Prostate gland (tissue), 2 donors: ENCODE measurements at places on chromosomes 2 and 18. TPM values are rescaled to one million over a fixed set of nuclear protein-coding genes. Genes with fewer than 3 reads are reported as not detected.

PSME4 gene
- total RNA-seq = 37.0 TPM

CNDP1 gene
- total RNA-seq = not detected

ERICH2 gene
- total RNA-seq = 0.73 TPM

RTP5 gene
- 0.14 TPM for total RNA-seq

NETO1 gene
- total RNA-seq = not detected

KATNAL2 gene
- 11.7 TPM for total RNA-seq

REG3G gene
- total RNA-seq = 52.0 TPM

IL1B gene
- total RNA-seq = not detected

DUSP2 gene
- 5.2 TPM for total RNA-seq

EFR3B gene
- total RNA-seq = 0.14 TPM

CCDC74A gene
- total RNA-seq = 95.5 TPM

HOXD10 gene
- total RNA-seq = 10.4 TPM

BOLL gene
- 13.9 TPM for total RNA-seq

CRYBA2 gene
- not detected for total RNA-seq

KLHL14 gene
- 3.0 TPM for total RNA-seq

GRCh38 chr2:181152226-181152625, 171.8 kb downstream of the UBE2E3 start:
- DNase-seq = no peak

DNA sequence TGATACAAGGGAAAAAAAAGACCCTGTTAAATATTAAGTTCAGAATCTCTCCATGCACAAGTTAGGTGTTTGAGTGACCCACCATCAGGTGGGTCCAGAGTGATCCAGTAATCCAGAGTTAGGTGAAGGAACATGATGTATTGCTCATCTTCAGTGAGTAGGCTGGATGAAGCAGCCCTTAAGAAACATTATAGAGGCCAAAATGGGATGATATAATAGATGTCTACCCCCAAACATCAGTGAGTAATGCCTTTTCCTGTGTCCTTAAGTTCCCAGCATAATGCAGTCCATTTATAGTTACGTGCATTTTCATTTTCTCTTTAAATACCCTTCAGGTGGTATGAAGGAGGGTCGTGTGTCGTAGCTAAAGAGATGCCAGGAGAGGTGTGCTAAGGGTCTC, 89.6 kb downstream of the MAP4K4 start:
- no peak for DNase-seq

DNA sequence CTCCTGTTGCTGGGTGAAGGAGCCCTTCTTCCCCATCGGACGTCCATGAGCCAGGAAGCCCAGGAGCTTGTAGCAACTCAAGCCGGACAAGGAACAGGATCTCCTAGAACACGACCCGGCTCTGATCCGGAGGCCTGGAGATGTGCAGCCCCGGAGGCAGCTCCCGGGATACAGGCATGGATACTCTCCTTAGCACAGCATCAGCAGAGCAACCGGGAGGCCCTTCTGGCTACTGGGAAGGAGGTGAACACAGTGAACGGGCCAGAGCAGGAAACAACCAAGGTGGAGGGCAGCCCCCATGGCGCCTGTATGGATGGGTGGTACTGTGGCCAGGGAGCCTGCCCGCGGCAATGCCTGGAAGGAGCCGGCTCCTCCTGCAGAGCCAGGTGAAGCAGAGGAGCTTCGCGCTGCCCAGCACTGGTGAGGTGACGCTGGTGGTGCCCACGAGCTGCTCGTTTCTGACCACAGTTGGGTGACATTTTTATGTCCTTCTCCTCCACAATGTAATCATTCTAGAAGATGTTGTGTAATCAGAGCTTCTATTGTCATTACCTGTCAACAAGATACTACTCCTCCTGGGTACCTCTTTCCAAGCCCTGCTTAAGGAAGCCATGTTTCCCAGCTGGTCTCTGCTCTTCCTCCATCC, 94.3 kb downstream of the TWIST2 start:
- DNase-seq = no peak

- DNase-seq = peak; percentile 10
Measured at GRCh38 chr2:118056165-118056534, 32.1 kb upstream of the INSIG2 start.

DNA sequence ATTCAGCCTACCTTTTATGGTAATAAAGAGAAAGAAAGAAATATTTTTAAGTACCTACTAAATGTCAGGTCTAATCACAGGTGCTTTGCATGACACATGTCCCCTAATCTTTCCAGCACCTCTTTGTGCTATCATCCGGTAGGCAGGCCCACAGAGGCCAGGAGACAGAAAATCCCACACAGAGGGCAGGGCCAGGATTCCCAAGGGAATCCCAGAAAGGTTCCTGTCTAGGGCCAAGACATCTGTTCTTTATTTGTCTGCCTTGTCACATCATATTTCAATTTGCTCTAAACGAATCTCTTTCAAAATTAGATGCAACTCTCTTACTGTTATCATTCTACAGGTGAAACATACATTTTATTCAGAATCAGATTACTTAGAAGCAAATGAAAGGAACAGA, 676.1 kb upstream of the GYPC start:
- DNase-seq = no peak

DNA sequence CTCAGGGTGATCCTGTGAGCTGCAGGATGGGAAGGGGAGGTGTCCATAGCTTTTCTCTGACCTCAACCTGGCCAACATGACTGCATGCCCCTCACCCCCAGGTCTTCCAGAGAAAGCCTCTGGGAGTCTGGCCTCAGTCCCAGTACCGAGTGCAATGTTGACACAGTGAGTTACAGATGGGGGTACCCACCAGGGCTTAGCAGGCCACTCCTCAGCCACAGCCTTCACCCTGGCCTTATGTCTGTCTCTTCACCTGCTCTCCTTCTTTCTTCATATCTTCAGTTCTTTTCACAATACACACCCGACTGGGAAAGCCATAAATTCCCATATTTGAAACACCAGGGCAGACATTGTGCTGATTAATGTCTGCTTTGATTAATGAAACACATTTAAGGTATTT, 33.5 kb downstream of the AOX1 start:
- no peak for DNase-seq

DNA sequence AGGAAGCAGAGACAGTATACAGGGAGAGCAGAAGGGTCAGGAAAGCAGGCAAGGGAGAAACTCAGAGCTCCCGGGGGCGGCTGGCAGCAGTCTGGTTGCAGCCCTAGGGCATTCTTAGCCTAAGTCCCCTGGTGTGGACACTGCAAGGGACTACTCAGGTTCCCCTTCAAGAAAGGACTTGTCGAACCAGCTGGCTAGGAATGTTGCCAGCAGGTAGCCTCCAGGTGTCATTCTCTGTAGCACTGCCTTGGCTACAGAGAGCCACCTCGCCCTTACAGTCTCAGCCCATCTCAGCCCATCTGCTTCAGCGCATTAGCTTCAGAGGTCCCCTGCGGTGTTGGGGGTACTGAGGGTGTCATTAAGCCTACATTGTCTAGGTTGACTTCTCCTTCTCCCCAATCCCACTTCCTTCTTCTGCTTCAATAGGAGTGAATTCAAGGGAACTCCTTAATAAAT, 11.3 kb upstream of the TMSB10 start:
- no peak for DNase-seq

GRCh38 chr2:54599914-54600313, 123.5 kb upstream of the EML6 start:
- peak; percentile 56 for DNase-seq

GRCh38 chr2:231546014-231546715, 15.9 kb upstream of the NMUR1 start:
- DNase-seq = no peak

DNA sequence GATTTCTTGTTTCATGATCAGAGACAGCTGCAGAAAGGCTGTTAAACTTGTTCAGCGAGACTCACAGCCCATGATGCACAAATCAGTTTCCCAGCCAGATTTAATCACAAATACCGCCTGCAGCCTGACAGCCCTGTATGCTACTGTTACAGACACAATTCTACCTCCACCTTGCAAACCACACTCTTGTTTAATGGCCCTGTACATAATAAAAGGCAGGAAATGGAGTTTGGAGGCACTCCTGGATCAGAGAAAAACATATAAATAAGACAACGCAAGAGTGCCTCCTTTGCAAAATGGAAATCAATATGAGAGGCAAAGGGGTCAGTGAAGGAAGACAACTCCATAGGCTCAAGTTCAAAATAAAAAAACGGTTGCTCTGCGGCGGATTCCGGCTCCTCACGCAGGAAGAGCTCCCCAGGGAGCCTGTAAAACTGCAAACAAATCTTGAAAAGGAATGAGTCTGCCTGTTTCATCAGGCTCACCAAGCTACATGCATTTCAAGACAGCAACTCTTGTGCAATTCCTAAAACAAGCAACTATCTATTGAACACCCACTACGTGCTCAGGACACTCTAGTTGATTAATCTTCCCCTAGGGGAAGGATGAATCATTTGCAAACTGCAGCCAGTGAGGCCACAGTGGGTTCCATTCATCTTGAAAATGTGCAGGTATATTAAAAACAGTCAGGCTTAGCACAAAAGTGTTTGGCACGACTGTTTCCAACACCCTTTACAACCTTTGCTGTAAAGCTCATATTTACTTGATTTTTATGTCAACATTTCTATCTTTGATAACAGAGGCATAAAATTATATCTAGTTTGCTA, 37.5 kb downstream of the TBC1D8 start:
- peak; percentile 87 for DNase-seq

GRCh38 chr2:75130171-75130570, 69.1 kb downstream of the TACR1 start:
- no peak for DNase-seq

DNA sequence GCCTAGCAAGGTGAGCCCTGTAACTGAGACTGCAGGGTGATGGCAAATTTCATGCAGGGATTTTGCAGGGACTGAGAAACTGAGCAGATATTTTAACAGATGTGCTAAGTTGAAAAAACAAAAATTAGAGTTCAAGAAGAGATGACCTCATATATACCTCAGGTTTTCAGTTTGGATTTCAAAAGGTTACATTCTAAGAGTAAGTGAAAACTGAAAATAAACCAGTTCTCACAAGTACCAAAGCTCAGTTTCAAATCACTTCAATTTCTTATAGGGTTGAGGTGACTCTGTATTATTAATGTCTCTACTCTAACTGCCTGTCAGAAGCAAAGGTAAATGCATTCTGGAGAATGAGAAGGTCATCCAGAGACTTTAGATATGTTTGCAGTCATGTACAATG, 237.4 kb upstream of the VRK2 start:
- no peak for DNase-seq

DNA sequence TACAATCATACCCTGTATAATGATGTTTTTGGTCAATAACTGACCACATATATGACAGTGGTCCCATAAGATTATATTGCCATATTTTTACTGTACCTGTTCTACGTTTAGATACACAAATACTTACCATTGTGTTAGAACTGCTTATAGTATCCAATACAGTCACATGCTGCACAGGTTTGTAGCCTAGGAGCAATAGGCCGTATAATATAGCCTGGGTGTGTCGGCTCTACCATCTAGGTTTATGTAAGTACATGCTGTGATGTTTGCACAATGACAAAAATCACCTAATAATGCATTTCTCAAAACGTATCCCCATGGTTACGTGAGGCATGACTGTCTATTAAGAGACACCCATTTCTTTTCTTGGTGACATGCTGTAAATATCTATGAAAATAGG, 55.0 kb upstream of the APCDD1 start:
- no peak for DNase-seq

DNA sequence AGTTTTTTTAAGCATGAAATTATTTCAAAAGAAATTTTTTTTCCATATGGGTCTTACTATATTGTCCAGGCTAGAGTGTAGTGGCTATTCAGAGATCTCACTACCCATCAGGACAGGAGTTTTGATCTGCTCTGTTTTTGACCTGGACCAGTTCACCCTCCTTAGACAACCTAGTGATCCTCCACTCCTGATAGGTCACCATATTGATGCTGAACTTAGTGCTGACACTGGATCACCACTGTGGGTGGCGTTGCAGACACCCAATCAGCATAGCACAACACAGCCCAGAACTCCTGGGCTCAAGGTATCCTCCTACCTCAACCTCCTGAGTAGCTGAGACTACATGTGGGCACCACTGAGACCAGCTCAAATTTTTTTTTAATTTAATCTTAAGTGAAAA, 8.2 kb downstream of the OLA1 start:
- no peak for DNase-seq

- DNase-seq = no peak
Measured at GRCh38 chr2:194723446-194723845, 933.6 kb upstream of the SLC39A10 start.

DNA sequence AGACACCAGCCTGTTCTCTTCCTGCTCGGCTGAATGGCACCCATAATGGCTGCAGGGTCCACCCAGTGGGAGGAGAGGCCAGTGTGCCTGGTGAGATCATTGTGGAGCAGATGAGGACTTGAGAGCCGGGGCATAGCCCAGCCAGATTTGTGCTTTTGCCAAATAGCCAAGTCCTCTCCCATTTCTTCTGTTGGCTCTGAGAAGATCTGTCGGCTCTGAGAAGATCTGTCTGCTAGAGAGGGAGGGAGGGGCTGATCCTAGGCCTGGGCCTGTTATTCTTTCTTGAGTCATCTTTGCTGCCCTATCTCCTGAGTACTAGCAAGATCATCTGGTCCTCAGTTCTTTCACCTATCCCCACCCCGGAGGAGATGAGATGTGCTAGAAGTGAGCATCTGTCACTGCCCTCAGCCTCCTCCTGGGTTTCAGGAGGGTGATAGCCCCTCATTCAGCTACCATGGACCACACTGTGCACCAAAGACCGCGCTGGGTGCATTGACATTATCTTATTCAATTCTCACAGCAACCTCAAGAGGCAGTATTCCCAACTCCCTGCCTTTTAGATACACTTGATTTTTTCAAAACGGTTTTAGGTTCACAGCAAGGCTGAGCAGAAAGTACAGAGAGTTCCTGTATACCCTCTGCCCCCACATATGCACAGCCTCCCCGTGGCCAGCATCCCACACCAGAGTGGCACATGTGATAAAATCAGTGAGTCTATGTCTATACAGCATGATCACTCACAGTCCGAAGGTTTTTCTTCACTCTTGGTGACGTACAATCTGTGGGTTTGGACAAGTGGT, 98.6 kb downstream of the CAPN13 start:
- DNase-seq = no peak

DNA sequence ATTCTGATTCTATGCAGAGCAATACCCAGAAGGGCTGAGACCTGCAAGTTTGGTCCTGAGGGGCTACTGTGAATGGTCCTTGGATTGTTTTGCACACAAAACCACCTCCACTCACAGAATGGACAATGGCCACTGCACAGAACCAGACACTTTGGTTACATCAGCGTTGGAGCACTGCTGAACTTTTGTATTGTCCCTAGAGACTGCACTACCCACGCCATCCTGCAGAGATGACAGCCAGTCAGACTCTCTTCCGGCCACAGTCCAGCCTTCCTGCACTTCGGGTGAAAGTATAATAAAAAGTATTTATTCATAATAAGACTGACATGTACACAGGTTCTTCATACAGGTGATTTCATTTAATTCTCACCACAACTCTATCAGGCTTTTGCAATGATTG, 35.7 kb downstream of the CELF4 start:
- DNase-seq = no peak

- DNase-seq = no peak
Measured at GRCh38 chr2:21466341-21466927, 342.7 kb downstream of the TDRD15 start.

- no peak for DNase-seq
Measured at GRCh38 chr2:70898363-70899240, 37.1 kb upstream of the ATP6V1B1 start.
